Fibroblast of the conjunctiva (primary cell): ENCODE measurements at places on chromosomes 5 and 9.
A peak's percentile ranks its signal among the peaks of the same experiment; 100 is the strongest.

DNA sequence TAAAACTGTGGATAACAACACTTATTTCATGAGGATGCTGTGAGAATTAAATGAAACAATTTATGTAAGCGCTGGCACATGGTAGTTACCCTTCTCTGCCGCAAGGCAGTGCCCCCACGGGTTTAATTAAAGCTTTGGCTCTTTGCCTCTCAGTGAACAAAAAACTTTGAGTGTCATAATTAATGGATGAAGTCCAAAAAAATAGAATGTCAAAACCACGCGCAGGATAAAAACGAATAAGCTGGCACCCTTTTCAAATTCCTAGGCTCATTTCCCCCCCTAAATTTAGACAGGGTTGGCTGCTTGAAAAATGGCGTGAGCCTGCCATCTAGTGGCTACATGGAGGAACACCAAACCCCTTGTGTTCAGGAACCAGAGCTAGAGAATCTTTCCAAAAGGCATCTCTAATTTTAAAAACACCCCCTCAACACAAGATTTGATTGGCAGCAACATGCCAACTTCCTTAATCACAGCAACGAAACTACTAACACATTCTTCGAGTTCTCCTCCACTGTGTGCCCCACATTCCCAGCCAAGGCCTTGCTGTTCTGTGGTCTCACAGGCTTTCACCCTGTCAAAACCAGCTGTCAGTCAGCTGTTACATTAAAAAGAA, 29.0 kb upstream of the CCNG1 start:
- peak; percentile 51 for DNase-seq

DNA sequence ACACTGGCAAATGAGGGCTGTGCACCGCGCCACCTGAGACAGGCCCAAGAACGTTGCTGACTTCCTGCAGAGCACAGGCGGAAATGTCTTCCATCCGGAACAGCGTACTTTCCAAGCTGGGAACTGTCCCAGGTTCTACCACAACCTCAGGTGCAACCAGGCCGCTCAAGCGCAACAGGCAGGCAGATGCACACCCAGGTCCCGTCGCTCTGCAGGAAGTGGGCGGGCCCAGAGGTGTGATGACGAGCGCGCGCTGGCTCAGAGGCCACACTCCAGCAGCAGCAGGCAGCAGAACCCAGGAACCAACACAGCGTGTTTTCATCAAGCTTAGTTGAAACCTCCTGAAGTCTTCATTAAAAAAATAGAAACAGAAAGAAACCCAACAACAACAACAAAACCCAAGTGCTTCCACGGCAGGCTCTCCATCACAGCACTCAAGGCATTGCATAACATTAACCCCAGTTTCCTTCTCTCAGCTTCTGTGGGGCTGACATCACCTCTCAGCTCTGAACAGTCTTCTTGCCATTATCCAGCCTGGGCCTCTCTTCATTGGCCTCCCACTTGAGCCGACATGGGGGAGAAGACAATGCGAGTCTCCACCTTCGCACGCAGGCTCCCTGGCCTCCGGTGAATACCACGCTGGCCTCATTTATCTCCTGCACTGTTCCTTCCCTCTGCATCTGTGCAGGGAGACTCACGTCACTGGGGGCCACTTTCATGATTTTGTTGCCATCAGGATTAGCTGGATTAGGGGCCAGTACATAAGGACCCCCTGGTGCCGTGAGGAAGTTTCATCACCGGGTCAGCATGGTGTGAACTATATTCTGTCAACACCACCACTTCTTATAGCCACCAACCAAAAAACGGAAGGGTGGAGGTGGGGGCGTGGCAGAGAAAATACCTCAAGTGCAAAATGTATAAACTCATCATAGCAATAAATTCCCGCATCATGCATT, 22.1 kb downstream of the PTCH1 start:
- DNase-seq, result no peak

DNA sequence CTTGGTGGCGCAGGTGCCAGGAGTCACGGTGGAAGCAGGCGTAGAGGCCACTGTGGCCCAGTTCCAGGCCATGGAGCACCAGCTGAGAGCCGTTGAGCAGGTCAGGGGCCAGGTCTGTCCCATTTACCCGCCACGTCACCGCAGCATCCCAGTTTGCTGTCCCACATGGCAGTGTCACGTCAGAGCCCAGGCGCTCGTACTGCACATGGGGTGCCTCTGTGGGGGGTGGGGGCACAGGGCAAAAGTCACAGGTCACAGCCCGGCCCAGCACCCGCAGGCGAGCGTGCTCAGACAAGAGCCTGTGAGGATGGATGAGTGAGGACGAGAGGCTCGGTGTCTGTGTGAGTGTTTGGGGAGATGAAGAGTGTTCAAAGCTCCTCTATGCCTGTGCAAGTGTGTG, 24.9 kb downstream of the CNTFR start:
- no peak for DNase-seq

GRCh38 chr5:181120306-181120705, 10.7 kb downstream of the OR2V1 start:
- no peak for DNase-seq

DNA sequence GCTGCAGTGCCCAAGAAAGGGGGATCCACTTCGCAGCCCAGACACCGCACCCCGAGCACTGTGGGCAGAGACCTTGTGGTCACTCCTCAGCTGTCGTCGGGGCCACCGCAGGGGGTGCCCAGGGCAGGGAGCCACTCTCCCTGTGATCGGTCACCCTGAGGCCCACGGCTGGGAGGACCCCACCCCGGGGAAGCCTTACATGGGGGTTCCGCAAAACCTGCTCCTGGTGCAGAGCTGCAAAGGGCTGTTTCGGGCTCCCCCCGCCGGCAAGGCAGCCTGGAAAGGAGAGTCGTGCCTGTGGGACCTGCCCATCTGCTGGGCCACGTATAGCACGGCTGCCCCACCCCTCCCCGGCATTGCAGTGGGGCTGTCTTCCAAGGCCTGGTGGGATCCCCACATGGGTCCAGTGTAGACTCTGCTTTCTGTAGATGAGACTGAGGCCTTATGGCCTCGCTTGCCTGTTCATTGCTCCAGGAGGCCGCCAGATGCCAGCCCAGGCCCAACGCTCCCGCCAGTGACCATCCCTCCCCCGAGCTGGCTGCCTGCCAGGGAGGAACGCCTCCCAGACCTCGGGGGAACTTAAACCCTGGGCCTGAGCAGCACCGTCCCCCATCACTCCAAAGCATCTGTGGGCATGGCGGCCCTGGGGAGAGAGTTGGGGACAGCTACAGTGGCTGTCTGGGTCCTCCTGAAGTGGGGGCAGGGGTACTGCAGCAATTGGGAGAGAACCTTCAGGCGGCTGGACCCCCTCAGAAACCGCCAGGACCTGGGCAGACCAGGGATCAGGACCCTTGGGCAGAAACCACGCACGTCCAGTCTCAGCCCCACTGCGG, 1.6 kb upstream of the DNLZ start:
- DNase-seq, result no peak

DNA sequence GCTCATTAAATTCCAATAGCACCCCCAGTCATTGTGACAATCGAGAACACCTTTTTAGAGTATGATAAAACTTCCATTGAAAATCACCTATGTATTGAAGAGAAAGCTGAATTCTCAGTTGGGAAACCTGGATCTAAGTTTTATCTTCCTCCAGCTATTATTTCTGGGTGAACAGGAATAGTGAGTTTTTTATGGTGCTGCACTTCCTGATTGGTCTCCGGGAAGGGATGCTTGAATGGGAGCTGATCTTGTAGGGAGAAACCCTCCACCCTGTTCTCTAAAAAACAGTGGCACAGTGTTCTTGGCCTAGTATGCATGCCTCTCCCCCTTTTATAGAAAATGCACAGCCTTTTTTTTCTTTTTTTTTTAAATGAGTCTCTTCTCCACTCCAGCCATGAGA, 112.2 kb downstream of the ACTBL2 start:
- no peak for DNase-seq

GRCh38 chr5:145924849-145925248, 11.5 kb upstream of the SH3RF2 start:
- no peak for DNase-seq

DNA sequence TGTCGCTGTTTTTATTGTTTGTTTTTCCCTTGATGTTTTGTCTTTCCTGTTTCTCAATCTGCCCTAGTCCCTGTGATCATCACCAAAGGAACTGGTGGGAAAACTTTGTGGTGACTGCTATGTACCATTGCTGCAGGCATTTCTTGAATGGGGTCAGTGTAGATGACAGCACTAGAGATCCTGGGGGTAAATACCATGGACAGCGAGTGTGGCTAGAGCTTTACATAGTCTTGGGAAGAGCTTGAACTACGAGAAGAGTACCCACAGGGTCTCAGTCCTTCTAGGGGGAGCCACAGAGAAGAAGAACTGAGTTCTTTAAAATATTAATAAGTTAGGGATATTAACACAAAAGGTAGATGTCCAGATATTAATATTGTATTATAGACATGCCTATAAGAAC, 138.8 kb downstream of the PAM start:
- DNase-seq, result no peak

DNA sequence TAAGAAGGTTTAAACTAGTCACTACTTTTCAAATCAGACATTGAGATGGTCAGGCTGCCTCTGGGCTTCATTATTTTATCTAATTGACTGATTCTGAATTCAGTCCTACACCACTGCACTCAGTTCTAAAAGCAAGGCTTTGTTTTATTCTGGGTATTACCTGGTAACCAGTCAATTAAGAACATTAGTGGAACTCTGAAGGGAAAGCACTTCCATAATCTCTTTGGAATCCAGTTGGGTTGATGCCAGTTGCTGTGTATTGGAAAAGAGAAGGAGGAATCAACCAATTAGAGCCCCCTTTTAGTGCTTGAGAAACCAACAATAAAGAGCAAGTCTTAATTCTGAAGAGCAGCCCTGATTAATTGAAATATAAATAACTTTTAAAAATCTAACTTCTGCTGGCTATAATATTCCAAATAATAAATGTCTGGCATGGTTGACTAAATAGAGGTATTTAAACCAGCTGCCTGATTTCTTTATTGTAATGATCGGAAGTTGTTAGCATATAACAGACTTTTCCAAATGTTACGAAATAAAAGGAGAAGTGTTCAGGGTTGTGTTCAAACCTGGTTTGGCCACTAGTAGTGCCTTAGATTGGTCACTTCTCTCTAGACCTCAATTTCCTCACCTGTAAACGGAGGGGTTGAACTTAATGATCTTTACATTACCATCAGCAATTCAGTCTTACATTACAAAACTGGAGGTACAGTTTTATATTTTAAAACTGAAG, 32.0 kb downstream of the CPEB4 start:
- no peak for DNase-seq

- no peak for DNase-seq
Observed at GRCh38 chr5:159571501-159572244, 241.4 kb upstream of the IL12B start.

DNA sequence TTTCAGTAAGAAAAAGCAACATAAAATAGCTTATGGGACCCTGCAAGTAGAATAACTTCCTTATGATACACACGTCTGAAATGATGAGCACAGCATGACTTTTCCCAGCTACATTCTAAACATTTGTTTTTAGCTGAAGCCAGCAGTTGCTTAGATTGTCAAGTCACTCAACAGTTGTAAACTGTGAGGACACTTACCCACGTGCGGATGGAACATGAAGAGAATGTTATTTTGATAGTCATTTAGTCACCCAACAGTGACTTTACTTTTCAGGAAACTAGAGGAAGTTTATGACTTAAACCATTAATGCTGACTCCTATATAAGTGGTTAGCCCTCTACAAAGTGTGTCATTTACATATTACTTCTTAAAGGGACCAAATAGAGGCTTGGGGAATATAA, 3.0 kb downstream of the HACD4 start:
- DNase-seq, result no peak
